ENCODE measurements at places on chromosomes 13 and 19.

GRCh38 chr19:12784871-12785430, 6.3 kb upstream of the JUNB start:
- peak; percentile 49 for DNase-seq

- DNase-seq: no peak
These were observed 29.4 kb downstream of the TSSK6 start for GRCh38 chr19:19485998-19486290.

DNA sequence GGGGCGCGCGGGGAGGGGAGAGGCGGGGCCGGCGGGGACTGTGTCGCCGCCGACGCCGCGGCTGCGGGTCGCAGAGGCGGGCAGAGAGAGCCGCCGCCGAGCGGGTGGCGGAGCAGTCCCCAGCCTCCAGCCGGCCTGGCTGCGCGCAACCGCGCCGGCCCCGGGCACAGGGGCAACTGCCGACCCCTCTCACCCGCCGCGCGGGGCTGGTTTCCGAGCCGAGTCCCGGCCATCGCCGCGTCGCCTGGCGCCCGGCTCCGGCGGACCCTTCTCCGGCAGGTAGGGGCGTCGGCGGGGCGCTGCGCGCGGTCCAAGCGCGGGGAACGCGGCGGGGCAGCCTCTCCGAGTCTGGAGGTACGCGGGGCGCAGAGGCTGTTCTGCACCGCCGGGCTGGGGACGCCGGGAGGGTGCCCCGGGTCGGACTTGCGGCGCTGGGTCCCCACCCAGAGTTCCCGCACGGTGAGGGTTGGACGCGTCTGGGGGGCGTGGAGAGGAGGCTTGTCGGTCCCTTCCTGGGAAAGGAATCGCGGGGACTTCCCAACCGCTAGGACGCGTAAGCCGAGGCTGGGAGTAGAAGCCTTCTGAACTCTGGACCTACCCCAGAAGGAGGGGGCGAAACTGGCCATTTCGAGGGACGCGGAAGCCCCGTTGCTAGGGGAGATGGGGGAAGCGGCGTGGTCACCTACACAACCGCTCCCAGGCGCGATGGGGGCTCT, 133.6 kb upstream of the MYO16 start:
- no peak for DNase-seq

DNA sequence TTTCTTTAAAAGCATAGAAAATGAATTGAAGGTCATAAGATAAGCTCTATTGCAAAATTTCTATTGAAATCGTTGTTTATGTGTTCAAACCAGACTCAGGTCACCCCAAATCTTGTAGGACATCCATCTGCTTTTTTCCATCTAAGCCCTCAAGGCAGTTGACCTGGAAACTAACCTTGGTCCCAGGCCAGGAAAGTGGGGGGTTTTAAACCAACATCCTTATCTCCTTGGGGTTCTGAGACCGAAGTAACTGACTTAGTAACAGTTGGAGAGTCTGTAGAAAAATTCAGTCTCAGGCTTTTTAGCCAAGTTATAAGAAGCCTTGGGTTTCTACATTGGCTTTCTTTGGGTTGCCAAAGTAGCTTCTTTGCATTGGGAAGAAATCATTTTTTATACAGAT, 23.4 kb downstream of the ZNF507 start:
- DNase-seq: no peak

DNA sequence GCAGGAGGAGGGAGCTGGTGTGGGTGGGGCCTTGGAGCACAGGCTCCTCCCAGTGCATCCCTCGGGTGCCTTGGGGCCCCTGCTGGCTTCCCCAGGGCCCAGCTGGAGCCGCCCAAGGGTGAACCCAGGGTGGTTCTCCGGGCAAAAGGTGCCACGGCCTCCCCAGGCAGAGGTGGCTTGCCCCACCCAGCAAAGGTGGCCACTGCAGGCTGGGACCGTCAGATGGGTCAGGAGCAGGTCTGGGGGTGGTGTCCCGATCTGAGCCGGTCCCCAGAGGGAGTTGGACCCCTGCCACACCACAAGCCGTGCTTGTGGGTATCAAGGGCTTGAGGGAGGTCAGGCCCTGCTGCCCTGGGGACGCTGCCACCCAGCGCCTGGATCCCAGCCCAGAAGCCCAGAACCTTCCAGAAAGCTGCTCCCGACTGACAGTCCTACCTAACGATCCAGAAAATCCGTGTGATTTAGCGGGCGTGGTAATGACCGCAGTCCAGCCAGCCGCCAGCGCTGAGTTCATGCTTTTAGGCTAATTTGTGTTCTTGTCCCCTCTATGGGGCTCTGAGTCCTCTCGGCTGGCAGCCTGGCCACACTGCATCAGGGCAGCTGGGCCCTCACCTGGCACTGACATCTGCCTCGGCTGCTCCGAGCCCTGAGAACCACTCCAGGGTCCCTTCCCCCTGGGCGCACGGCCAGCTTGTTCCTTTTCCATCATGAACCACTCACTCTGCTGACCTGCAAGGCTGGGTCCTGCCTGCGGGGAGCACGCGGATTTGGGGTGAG, 5.0 kb upstream of the GRIN3B start:
- no peak for DNase-seq

GRCh38 chr19:41449079-41449864, 6.3 kb downstream of the ERICH4 start:
- peak; percentile 78 for DNase-seq

All from activated T-cell treated with anti-CD3 and anti-CD28 coated beads, Interleukin-2, amount 50 U/mL, for 1 hour (primary cell).